ENCODE measurements at places on chromosomes 2 and 18. TPM values are rescaled to one million over a fixed set of nuclear protein-coding genes. Genes with fewer than 3 reads are reported as not detected.

The CCBE1 gene
- not detected for total RNA-seq

The CD8B gene
- total RNA-seq = 1.7 TPM

The GAD1 gene
- 1.5 TPM for total RNA-seq

The ASB18 gene
- not detected for total RNA-seq

The PSMD1 gene
- total RNA-seq = 80.0 TPM

The TGFA gene
- total RNA-seq = not detected

The IL36RN gene
- not detected for total RNA-seq

The CHRND gene
- not detected for total RNA-seq

The HOXD4 gene
- not detected for total RNA-seq

The UNC80 gene
- total RNA-seq = not detected

The RAB31 gene
- 4.9 TPM for total RNA-seq

The TPO gene
- not detected for total RNA-seq

The XDH gene
- total RNA-seq = 0.63 TPM

The EVA1A gene
- total RNA-seq = not detected

The DOK6 gene
- total RNA-seq = not detected

The ANO7 gene
- 0.53 TPM for total RNA-seq

The SF3B6 gene
- 87.4 TPM for total RNA-seq

The TMEM185B gene
- 19.2 TPM for total RNA-seq

The TSPYL6 gene
- not detected for total RNA-seq

The RFTN2 gene
- total RNA-seq = not detected

The SCYGR1 gene
- not detected for total RNA-seq

The NPPC gene
- total RNA-seq = not detected

The IHH gene
- not detected for total RNA-seq

The ST8SIA3 gene
- not detected for total RNA-seq

The POTEI gene
- not detected for total RNA-seq

The PRSS56 gene
- total RNA-seq = not detected

The EVX2 gene
- total RNA-seq = not detected

The RPRM gene
- not detected for total RNA-seq

All from activated CD4-positive, alpha-beta memory T cell treated with anti-CD3 and anti-CD28 coated beads, Interleukin-2, amount 10 ng/mL, durations not matched to agents 7 days and 5 days (primary cell).